ENCODE measurements at places on chromosomes 2 and 18.

GRCh38 chr18:3207565-3207964 lies 12.2 kb downstream of the MYOM1 start:
- no peak for DNase-seq

DNA sequence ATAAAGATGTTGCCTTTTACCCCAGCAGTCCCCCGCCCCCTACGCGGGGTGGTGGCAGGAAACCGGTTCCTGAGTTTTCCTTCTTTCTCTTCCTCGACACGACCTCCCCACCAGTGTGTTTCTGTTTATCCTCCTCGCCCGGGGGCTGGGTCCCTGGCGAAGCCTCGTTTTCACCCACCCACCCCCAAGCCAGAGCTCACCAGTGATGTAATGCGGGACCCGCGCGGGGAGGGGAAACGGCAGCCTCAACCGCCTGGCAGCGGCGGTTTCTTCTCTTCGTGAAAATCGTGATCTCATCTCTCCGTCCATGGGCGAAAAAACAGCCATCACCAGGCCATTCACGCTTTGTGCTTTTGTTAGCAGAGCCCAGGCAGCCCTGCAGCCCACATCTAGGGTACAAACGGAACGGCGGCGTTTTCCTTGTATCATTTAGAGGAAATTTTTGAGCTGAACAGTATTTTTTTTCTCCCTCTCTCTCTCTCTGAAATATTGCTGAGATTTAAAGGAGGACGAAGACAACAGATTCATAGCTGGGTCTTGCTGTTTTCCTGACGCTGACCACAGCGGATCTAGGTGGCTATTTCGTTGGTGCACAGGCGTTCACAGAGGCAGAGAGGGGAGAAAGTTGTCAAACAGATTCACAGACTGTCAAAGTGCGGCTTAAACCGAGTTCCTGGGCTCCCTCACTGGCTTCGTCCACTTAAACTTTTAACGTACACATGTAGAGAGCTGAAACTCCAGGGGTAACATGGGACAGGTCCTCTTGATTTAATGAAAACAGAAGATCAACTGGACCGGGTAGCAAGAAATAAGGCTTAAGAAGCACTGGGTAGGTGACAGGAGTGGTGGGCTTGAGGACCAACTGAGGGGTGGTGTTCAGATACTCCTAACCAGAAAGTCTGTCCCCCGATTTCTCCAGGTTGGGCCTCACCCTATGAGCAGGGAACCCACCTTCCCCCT lies 21.9 kb upstream of the PAX3 start:
- DNase-seq, result no peak

GRCh38 chr18:33052886-33053285 lies 280.1 kb upstream of the KLHL14 start:
- no peak for DNase-seq

GRCh38 chr2:124450481-124450880 lies 425.4 kb downstream of the CNTNAP5 start:
- DNase-seq, result no peak

- no peak for DNase-seq
These were observed 72.7 kb upstream of the CCDC68 start for GRCh38 chr18:55031979-55032378.

DNA sequence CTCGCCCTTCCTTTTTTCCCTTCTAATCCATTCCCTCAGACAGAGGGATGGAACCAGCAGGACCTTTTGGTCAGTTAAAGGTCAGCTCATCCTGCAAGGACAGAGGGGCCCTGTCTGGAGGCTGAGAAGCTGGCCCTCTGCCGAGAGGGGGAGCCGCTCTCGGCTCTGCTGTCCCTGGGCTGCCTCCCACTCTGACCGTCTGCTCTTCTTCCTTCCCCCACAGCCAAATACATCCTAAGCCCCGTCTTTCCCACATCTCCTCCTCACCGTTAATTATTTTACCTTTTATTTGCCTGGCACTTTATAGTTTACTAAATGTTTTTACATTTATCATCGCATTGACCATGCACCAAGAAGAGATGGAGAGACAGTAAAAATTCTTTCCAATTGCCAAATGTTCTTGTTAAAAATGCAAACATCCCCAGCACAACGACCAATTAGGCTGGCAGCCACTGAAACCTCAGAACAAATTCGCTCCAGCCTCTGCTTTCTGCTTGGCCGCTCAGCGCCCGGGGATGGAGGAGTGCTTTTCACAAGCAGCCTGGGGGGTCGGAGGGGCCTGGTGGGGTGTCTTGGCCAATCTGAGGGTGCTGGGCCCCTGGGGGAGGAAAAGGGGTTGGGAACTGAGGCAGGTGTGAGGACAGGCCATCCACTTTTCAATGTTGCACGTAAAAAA lies 123.7 kb downstream of the TNS1 start:
- no peak for DNase-seq

- DNase-seq, result no peak
These were observed 37.3 kb upstream of the LNPK start for GRCh38 chr2:176039375-176039774.

- no peak for DNase-seq
These were observed 48.5 kb upstream of the EPC2 start for GRCh38 chr2:148596018-148596417.

Measured in AG09319 (cell line).